ENCODE measurements at places on chromosomes 6 and 20.
A peak's percentile ranks its signal among the peaks of the same experiment; 100 is the strongest.

DNA sequence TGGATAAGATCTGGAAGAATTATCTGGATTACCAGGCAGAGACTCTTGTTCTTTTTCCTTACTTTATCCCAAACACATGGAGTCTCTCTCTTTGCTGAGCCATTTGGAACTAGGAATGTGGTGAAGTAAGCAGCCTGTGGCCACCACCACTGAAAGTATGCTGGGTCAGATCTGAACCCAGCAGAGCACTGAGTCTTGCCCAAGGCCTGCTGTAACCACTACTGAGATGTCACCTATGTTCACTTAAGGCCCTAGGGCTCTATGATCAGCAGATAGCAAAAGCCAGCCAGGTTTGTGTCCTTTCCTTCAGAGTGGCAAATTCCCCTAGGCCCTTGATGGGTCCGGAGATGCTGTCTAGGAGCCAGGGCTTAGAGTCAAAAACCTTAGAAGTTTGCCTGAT is 103.3 kb upstream of the PLN start:
- no peak for DNase-seq

DNA sequence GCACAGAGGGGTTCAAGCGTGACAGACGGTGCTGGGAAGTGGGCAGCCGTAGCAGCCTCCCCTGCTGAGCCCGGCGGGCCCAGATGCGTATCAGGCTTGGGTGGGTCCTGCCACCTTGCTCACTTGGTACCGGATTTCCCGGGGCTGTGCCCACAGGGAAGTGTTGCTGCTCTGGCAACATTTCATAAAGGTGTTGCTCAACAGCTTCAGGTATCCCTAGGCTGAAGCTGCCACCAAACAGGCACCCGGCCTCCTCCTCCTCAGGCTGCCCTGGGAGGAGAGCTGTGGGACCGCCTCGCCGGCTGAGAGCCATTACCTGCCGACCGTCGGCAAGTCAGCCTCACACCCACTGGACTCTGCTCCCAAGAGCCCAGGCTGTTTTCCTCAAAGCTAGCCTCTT is 11.5 kb downstream of the PSMG4 start:
- DNase-seq = no peak

- no peak for DNase-seq
Observed at GRCh38 chr6:130778946-130779657, 48.1 kb upstream of the SMLR1 start.

DNA sequence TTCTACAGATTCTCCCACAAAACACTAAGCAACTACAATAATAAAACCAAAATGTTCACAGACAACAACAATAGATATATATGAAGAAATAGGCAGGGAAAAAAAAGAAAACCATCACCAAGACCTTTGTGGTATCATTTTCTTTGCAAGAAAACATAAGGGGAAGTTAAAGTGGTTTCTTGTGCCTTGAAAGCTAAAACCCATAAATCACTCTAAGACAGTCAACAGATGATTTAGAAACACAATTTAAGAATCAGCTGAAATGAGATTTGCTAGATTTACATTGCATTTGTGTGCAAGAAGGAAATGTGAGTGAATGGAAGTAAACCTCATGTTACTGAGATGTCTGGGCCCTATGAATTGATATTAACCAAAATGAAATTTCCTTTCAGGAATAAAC is 1265.4 kb upstream of the GJE1 start:
- no peak for DNase-seq

DNA sequence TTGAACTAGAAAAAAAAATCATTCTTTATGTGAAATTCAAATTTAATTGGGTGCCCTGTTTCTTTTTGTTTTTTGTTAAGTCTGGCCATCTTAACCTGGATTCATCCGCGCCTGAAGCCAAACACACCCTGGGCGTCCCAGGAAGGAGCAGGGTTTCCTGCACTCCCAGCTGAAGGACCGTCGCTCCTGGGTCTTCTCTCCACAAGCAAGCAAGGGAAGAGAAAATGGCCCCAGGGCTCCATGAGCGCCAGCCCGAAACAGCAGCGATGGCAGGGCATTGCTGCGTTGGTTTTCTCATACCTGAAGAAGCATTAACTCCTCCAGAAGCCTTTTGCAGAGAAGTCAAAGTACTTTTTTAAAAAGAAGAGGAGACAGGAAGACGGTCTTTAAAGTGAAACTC is 105.4 kb upstream of the AFDN start:
- DNase-seq = no peak

GRCh38 chr6:33727932-33728331 is 16.4 kb upstream of the UQCC2 start:
- DNase-seq = no peak

GRCh38 chr6:74651948-74652842 is 553.7 kb downstream of the COL12A1 start:
- no peak for DNase-seq

DNA sequence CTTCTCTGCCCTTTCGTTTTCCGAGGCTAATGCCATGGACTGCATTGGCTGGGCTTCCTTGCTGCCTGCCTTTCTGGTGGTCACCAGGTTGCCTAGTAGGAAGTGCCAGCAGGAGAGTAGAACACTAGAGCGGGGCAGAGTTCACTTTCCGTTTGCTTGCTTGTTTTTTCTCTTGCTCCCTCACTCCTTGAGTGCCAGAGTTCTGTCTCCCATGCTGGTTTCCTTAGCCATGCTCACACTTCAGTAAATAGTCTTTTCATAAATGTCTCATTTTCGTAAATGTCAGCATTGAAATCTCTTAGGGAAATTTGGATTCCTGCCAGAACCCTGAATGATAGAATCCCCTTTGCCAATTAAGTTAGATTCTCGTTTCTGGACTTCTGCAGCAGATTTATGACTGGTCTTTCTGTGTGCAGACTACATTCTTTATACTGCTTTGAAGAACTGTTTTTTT is 63.9 kb downstream of the FAM83B start:
- DNase-seq = no peak

GRCh38 chr20:64077541-64077875 is 1.8 kb downstream of the RGS19 start:
- DNase-seq = no peak

- no peak for DNase-seq
Observed at GRCh38 chr20:56801971-56802755, 173.1 kb downstream of the TFAP2C start.

- no peak for DNase-seq
Observed at GRCh38 chr20:12775041-12775440, 233.7 kb upstream of the SPTLC3 start.

- DNase-seq = no peak
Observed at GRCh38 chr6:15453186-15453585, 207.3 kb downstream of the JARID2 start.

- DNase-seq = no peak
Observed at GRCh38 chr6:36039112-36039511, 11.5 kb downstream of the MAPK14 start.

GRCh38 chr6:124423621-124424020 is 538.6 kb upstream of the RNF217 start:
- no peak for DNase-seq

DNA sequence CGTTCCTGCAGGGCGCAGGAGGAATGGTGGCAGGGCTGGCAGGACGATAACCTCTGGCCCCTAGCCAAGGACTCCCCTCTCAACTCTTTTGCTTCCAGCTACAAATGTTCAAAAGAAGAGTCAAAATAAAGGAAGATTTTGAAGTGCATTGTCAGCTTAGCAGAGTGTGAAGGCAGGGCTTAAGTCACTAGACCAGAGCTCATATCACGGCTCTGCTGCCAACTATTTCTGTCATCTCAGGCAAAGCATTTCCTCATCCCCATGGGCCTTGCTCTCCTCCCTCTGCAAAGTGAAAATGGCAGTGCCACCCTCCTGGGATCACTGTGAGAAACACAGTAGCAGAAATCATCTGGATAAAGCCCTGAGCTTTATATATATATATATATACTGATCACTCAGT is 36.7 kb downstream of the CFAP61 start:
- DNase-seq = peak; percentile 60

- no peak for DNase-seq
Observed at GRCh38 chr6:149990661-149991471, 27.1 kb downstream of the ULBP1 start.

DNA sequence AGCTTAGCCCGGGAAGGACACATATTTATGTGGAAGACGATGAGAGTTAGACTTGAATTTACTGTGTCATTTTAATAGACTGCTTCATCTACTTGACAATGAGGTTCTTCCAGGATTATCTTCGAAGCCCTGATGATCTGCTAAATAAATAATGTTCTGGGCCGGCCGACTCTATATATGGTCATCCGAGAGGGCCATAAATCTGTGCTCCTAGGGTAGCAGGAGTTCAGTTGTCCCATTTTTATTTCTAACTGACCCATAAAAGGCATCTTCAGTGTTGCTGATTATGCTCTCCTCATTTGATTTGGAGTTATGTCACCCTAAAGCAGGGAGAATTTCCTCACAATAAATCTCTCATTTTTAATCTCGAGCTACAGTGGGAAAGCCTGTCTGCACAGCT is 217.1 kb downstream of the SLC24A3 start:
- peak; percentile 31 for DNase-seq

GRCh38 chr6:79717989-79718388 is 86.9 kb downstream of the SH3BGRL2 start:
- DNase-seq = no peak

DNA sequence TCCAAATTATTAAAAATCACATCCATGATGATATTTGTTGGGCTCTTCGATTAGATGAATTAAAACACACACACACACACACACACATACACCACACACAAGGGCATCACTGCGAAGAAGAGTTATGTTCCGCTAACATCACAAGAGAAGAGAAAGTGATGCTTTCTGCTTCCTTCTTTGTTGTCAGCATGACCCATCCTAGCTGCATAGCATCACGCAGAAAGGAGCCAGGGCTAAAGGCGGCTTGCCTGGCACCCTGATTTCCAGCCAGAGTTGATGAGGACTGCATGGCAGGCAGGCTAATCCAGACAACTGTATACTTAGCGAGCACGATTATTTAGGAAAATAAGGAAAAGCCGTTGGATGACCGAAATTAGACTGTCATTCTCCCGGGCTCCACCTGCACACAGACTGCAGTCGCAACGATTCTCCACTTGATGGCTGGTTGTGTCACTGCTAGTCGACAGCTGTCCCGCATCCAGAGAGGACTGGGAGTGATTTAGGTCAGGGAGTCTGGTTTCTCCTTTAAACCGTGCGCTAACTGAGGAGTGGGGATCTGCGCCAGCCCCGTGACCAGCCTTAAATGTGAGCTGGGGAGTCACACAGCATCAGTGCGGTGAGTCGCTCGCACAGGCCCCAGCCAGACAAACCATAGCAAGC is 70.6 kb upstream of the SOX4 start:
- DNase-seq = no peak

DNA sequence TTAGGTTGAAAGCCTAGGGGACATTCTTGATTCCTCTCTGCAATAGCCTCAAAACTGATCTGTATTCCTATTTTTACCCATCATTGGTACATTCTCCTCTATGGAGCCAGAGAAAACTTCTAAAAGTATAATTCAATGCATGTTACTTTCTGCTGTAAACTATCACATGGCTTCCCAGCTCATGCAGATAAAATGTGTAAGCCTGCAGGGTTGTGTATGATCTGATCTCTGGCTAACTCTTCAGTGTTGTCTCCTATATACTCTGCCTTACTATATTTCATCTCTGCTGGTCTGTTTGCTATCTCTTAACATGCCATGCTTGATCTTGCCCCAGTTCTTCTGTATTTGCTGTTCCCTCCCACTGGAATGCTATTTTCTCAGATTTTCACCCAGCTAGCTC is 323.3 kb upstream of the RSPO3 start:
- DNase-seq = no peak

DNA sequence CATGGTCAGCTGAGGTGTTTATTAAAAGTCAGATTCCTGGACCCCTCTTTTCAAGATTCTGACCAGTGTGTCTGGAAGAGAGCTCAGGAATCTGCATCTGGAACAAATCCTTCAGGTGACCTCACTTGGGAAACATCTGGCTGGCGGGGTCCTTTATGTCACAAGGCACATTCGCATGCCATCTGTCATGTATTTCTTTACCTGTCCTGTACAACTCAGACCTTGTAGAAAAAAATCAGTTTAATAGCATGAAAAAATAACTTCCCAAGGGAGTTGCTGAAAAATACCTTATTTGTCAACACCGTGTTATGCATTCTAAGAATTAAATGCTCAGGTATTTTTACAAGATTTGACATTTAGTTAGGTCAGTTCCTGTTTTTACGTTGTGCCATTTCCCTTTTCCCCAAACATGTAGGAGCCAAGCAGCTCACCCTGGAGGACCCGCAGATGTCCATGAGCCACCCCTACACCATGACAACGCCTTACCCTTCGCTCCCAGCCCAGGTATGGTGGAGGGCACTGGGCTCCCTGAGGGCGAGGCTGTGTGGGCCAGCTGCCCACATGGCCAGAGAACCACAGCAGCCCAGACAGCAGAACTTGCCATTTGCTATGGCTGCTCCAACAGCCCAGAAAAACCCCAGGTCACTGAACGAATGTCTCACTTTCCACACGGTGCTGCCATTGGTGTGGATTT is 4.0 kb downstream of the IRF4 start:
- no peak for DNase-seq

- no peak for DNase-seq
Observed at GRCh38 chr6:17820055-17820454, 113.3 kb upstream of the NUP153 start.

GRCh38 chr6:35181933-35182612 is 31.7 kb upstream of the SCUBE3 start:
- no peak for DNase-seq

- no peak for DNase-seq
Observed at GRCh38 chr20:59462249-59462648, 142.1 kb upstream of the PHACTR3 start.

DNA sequence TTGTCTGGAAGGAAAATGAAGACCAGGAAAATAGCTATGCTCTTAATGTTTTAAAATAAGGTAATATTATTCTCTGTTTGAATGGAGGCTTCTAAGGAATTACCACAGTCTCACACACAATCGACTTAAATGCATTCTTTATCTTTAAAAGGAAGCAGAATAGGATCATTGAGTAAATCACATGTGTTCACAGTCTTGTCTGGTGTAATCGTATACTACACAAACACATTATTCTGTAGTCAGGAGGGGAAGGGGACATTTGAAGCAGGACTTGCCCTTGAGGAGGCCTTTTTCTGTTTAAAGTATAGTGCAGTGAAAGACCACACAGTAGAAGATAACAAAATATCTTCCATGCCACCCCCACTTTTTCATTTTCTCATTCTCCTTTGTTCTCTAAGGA is 20.6 kb upstream of the REV3L start:
- no peak for DNase-seq

- no peak for DNase-seq
Observed at GRCh38 chr20:62825986-62826645, 9.3 kb downstream of the COL9A3 start.

GRCh38 chr20:53823121-53823764 is 229.6 kb upstream of the ZNF217 start:
- no peak for DNase-seq

GRCh38 chr6:17758119-17758518 is 51.4 kb upstream of the NUP153 start:
- DNase-seq = no peak
